ENCODE measurements at places on chromosomes 7 and 10.

GRCh38 chr10:72254813-72255568, 18.7 kb upstream of the DDIT4 start:
- peak; percentile 53 for DNase-seq

DNA sequence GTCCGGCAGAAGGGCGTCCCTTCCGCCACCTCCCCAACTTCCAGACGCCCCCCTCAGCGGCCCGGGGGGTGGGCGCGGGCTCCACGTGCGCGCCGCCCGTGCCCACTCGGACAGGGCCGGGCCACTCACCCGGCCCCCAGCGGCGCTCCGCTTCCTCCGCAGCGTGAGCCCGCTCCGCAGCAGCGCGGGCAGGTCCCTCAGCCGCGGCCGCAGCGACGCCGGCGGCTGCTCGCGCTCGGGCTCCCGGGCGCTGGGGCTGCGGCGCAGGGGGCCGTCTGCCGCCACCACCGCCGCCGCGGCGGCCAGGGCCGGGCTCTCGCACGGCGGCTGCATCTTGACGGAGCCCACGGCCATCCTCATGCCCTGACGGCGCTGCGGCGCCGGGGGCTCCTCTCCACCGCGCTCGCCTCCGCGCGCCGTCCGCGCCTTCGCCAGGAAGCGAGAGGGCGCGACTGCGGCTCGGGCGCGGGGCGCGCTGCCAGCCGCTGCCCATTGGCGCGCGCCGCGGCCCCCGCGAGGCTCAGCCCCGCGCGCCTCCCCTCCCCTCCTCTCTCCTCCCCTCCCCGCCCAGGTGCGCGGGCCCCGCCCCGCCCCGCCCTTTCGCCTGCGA, at the start of gene RAPGEF5:
RAPGEF5 (minus strand) TSS at position 454 of the 610 bp plus-strand sequence; CDS start at position 360, 94 bp downstream.
- no peak for DNase-seq

DNA sequence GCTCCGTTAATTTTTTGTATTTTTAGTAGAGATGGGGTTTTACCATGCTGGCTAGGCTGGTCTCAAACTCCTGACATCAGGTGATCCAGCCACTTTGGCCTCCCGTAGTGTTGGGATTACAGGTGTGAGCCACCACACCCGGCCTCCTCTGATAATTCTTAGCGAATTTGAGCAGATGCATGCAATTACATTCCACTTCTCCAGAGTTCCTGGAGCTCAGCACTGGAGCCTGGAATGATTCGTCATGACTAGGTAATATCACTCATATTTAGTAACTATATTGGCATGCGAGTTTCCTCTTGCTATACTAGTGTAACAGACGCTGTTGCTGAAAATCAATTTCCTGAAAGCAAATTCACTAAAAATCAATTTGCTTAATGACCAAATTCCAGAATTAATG, 86.8 kb downstream of the MKX start:
- DNase-seq = no peak

- no peak for DNase-seq
These were observed 321.5 kb upstream of the NRP1 start for GRCh38 chr10:33655921-33656320.

DNA sequence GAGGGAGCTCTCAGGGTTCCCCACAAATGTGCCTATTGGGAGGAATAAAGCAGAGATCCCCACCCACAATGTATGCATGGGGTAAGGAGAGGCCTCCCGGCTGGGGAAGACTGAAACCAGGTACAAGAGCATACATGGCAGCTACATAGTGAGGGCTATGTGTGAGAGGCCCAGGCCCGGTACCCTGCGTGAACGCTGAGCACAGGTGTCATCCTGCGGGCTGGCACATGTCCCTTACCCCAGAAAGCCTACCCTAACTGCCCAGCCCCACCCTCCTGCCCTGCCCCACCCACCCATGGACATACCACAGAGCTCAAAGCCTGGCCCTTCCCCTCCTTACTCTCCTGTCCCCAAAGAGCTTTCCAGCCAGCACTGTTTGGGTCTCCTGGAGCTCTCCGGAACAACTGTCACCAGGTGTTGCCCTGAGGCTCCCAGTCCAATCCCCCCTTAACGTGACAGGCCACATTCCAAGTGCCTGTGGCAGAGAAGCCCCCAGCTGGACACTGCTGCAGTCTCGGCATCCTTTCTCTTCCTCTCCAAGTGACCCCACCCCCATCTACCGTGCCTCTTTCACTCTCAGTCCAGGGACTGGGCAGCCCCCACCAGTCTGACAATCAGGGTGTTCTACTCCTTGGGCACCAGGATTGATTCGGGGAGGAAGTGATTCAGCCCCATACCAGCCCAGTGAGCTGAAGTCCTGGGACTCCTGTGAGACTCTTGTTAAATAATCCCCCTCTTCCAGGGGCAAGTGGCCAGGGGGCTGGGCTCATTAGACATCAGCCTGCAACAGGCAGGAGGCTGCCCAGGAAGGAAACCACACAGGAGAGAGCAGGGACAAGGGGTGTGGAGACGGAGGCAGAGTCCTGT, 19.6 kb downstream of the GRID1 start:
- no peak for DNase-seq

DNA sequence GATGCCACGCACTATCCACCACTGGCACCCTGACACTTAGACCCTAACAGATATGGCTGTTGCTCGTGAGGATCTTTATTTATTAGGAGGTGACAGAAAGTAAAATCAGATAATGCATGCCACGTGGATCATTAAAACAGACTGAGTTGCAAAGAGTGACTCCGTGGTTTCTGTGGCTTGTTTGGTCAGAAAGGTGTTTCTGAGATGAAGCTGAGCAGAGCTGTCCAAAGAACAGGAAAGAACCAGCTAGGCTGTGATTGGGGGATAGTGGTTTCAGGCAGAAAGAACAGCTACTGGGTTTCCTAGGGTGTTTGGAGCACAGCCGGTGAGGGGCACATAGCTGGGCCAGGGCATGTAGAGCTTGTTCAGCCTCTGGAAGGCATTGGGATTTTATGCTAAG, 34.4 kb downstream of the CSGALNACT2 start:
- no peak for DNase-seq

DNA sequence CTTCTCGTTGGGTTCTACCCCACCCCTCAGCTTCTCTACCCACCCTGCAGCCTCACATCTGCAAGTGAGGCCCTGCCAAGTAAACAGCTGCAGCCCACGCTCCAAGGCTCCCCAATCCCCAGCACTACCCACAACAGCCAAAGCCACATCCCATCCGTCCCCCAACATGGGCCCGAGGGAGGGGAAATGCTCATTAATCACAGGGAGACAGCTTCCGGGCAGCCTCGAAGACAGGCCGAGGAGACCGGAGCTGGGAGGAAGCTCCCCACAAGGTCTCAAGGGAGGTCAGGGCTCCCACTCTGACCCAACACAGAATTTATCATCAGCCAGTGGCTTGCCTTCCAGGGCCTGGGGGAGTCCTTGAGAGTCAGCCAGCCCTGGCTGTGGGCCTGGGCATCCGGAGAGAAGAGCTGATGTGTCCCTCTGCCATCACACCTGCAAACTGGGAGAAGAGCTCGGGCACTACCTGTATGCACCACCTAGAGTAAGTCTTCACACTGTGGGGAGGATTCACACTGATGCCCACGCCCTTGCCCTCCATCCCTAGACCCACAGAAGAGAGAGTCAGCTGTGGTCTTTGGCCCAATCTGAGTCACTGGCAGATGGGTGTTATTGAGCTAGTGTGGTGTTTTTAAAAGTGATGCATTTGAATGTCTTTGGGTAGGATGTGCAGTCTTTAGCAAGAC, 115.5 kb upstream of the ZMIZ1 start:
- DNase-seq = no peak

GRCh38 chr7:542713-543500, 23.3 kb upstream of the PDGFA start:
- no peak for DNase-seq

- no peak for DNase-seq
These were observed 1087.0 kb upstream of the AUTS2 start for GRCh38 chr7:68511281-68511680.

GRCh38 chr10:97748116-97748515, 11.2 kb downstream of the ZFYVE27 start:
- no peak for DNase-seq

DNA sequence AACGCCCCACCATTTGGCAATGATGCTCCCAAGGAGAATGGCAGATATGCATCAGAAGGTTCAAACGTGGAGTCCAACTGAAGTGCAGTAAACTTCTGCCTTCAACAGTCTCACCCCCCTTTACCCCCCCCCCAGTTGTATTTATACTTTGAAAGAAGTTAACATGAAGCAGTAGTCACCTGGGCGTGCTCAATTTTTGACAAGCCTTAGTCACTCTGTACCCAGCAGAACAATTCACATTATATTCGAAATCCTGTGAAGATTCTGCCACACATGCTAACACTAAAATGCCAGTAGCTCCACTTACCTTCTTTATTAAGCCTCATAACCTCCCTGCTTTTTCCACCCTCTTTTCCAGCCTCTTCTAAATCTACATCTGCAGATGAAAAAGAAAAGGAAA, 894 bp downstream of the ATXN7L1 start:
- no peak for DNase-seq

GRCh38 chr10:31528831-31529230, 209.8 kb downstream of the ZEB1 start:
- DNase-seq = no peak

DNA sequence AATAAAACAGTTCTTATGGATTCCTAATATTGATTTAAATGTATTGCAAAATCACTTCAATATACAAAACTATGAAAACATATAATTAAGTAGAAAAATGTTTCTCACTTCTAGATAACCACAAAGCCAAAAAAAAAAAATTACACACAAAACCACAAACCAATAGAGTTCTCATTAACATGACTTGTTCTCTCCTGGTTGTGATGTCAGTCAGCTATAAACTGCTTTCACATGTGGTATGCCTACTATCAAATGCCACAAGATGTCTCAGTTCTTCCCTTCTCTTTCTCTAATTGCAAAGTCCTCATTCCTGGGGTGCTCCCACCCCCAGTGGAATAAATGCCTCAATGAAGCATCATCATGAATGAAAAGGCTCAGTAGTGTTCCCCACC, 16.6 kb downstream of the GNAI1 start:
- no peak for DNase-seq

DNA sequence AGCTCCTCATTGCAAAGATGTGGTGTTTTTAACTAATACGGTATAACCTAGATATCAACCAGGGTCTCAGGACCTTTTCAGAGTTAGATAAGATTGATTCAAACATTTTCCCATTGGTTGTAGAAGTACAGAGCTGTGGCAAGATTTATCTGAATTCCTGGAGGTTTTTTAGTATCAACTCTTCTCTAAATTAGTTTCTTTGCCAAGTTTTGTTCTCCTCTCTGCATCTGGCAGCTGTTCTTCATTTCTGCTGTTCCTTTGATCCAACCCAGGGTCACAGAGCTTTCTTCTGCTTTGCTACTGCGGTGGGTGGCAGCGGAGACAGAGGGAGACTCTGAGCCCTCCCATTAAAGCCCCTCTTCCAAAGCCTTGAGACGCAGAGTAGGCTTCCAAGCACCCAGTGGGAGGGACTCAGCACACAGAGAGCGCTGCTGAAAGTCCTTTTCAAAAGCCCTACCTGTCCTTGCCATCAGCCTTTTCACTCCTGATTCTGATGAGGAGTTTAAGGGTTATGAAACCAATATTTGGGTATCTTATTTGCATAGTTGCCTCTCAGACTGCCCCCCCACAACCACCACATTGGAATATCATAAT, 146.3 kb upstream of the EEPD1 start:
- no peak for DNase-seq

DNA sequence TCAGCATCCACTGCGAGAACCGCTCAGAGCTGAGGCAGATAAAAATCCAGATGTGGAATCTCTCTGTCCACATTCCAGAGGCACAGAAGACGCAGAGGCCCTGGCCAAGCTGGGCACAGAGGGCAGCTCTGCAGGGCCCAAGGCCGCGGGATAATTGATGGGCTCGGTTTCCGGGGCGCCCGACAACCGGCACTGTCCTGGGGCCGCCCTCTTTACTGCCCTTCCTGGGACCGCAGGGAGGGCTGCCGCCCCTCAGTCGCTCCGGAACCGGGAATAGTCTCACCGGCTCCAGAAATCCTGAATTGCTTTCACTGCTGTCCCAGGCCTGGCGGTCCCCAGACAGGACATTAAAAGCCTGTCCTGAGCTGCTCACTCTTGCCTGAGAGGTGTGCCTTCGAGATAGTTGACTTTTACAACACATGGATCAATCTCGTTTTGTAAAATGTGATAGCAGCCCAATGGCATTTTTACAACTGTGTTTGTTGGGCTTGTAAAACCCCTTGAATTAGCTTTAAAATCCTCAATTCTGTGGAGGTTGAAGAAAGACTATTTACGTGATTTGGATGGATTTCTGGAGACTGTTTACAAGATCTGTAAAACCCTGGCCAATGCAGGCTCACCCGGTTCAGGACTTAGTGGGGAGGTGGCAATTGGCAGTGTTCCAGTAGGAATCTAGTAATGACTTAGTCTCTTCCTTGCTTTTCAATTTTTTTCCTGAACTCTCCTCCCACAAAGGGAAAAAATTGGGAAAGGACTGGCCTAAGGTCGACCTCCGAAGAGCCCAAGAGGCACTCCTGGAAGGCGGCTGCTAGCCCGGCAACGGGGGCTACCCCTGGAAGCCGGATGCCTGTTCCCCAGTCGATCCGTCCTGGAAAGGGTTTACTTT, 1.4 kb upstream of the HOXA6 start:
- DNase-seq = no peak

GRCh38 chr7:2417981-2418481, 14.6 kb downstream of the CHST12 start:
- peak; percentile 62 for DNase-seq

DNA sequence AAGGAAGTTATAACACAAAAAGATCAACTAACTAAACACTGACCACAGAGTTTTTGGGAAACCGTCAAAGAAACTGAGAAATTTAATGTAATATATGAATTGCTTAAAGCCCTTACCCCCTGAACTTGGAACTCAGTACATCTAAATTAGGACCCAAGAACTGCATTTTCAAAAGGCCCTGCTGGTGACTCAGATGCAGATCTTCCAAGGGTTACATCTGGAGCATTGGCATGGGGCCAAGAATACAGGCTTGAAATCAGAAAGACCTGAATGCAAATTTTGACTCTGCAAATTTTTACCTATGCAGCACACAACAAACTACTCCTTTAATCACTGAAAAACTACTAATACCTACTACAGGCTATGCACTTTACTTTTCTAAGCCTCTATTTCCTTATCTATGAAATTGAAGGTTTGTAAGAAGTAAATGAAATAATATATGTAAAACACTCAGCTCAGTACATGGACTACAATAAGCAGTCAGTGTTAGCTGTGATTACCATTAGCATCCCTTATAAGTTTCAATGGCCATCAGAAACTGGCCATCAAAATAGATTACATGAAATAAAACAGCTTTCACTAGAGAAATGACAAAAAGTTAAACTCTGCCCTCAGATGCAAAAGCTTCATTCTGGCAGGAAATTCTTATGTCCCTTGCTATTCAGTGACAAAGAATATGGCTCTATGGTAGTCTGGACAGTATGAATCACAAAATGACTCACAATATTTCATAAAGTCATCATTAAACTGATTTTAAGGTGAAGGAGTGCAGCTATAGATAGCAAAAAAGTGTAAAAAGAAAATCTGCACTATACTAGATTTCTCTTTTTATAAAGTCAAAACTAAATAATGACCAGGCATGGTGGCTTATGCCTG, 43.6 kb downstream of the NSUN6 start:
- no peak for DNase-seq

All from CD4-positive, alpha-beta T cell treated with Interleukin-15 for 1 hour (primary cell).